ENCODE measurements at places on chromosomes 7 and 10.

DNA sequence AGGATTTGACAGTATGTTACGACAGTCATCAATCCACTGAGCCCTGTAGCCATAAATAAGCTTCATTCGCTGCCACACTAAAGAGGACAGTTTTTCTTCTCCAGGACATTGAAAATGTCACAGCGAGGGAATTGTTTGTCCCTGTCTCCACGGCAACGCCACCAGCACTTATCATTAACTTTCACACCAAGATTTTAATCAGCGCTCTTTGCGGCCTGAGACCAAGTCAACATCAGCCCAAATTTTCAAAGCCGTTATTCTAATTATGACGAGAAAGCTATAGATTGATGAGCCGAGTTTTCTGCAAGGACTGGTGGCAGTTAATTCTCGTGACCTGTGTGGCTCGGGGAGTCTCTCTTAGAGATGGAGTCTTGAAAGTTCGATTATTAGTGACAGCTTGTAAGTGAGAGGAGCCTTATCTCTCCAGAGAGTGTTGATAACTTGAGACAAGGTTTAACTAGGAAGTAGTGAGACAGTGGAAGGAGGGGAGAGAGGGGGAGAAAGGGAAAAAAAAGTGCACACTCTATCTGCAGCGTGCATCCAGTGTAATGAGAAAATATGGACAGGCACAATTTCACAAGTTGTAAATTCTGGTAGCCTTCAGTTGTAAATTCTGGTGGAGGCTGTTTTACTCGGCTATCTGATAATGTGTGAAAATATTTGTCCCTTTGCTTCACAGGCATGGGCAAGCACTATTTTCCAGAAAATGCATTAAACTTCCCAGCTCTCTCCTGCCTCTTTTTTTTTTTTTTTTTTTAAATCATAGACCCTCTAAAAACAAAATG is 473.3 kb downstream of the LRMDA start:
- DNase-seq, result no peak

DNA sequence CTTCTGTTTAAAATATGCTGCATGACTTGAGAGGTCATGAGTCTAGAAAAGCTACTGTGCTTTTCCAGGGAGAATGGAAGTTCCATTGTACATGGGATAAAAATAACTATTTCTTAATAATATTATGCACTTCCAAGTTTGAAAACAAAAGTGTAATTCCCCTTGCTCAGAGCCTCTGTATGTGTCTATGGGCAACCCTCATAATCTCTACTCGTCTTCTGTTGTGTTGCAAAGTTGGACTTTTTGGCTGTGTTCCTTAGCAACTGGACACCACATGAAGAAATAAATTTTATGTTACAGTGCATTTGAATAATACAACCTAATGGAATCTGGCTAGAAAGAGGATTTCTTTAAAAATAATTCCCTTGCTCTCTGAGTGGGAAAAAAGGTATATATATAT is 242.6 kb downstream of the TWIST1 start:
- DNase-seq, result no peak

DNA sequence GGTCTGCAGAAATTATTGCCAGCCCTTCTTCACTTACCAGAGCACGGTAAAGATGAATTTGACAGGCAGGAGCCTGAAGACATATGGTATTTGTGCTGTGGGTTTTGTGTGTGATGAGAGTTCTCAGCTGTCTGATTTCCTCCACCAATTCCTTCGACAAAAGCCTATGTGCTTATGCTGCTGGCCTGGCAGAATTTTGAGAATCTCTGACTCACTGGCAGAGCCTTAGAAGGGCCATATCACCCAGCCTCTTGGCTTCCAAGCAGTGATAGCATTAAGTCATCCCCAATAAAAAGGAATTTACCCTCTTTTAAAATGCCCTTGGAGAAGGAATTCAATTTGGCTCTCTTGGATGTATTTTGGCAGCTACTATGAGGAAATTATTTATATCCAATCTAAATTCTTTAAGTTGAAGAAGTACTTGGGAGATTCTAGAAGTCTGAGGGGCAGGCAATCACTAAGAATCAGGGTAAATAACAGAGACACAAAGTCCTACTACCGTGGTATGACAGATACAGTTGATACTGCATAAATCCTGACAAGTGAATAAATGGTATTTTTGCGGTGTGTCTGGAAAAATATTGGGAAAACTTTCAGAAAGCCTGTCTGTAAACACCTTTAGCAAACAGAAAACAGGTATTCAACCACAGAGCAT is 68.6 kb upstream of the EFCAB10 start:
- DNase-seq, result peak; percentile 85

DNA sequence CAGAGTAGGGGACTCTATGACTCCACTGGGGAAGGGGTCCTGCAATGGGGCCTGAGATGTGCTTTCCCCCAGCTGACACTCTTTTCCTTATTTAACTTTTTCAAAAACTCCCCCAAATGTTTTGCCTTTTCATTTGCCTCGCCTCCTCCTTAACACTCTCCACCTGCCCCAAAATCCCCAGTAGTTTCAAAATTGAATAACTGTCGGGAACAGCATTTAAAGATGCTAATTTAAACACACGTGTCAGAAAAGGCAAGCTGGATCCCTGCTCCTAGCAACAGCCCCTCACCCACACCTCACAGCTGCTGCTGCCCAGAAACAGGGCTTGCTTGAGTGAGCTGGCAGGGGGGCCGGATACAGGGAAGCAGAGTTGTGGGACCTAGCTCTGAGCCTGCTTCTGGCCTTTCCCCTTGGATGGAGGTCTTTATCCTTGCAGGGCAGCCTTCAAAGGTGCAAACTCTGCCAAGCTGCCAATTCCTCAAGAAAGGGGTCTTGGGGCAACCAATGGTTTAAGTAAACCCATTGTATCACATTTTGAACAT is 115.3 kb downstream of the KCNMA1 start:
- DNase-seq, result no peak

GRCh38 chr10:114917927-114918672 is 19.9 kb upstream of the TRUB1 start:
- DNase-seq, result no peak

DNA sequence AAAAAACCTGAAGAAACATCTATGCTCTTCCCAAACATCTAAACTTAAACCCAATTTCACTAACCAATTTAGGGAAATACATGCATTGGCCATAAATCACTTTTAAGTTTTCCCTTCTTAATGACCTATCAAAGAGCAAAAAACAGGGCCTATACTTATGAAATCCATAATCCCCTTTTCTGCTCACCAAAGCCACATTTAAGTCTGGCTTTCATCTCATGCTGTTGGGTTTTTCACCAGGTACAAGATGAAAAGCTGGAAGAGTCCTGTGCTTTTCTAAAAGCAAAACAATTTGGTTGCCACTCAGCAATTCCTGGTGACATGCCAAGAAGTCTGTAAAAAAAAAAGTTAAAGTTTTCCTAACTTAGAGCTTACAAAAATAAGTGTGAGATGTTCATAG is 92.6 kb downstream of the HPSE2 start:
- DNase-seq, result no peak

- DNase-seq, result no peak
Observed at GRCh38 chr7:95491634-95492314, 6.0 kb downstream of the ASB4 start.

- no peak for DNase-seq
Observed at GRCh38 chr7:78329001-78329655, 530.6 kb downstream of the PHTF2 start.

- DNase-seq, result no peak
Observed at GRCh38 chr7:94228678-94229077, 166.0 kb upstream of the COL1A2 start.

- no peak for DNase-seq
Observed at GRCh38 chr7:149284343-149284742, 22.3 kb downstream of the ZNF783 start.

GRCh38 chr10:111338805-111339204 is 262.0 kb downstream of the ADRA2A start:
- DNase-seq, result no peak

DNA sequence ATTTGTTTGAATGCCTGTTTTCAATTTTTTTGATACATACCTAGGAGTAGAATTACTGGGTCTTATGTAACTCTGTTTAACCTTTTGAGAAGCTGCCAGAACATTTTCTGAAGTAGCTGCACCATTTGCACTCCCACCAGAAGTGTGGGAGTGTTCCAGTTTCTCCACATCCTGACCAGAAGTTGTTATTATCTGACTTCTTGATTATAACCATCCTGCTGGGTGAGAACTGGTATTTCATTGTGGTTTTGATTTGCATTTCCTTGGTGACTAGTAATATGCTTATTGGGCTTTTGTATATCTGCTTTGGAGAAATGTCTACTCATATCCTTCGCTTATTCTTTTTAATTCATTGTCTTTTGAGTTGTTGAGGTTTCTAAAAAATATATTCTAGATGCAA is 117.2 kb upstream of the GLCCI1 start:
- no peak for DNase-seq

- no peak for DNase-seq
Observed at GRCh38 chr7:65475734-65476319, 102.2 kb downstream of the ZNF92 start.

DNA sequence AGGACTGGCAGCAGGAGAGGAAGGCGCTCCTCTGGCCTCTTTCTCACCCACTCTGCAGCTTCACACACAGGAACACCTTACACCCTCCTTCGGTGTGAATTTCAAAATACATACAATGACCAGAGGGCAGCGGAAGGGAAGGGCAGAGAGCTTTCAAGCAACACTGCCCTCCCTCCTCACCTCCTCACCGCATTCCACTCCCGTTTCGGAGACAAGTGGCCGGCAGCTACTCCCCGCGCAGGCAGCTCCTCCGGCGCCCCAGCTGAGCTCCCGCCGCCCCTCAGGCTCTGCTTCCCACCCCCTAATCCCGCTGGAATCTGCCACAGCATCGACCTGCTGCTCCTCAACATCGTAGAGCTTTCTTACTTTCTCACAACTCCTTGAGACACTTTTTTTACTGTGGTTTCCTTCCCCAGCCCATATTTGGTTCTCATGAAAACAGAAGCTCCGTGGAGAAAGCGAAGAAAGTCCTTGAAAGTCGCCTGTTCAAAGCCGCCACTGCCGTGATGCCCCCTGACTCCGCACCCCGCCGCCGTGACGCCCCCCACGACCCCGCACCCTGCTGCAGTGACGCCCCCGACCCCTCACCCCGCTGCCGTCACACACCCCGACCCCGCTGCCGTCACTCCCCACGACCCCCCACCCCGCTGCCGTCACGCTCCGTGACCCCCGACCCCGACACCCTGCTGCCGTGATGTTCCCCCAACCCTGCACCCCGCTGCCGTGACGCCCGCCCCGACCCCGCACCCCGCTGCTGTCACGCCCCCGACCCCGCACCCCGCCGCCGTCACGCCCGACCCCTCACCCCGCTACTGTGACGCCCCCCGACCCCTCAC is 14.6 kb upstream of the GPER1 start:
- DNase-seq, result no peak

DNA sequence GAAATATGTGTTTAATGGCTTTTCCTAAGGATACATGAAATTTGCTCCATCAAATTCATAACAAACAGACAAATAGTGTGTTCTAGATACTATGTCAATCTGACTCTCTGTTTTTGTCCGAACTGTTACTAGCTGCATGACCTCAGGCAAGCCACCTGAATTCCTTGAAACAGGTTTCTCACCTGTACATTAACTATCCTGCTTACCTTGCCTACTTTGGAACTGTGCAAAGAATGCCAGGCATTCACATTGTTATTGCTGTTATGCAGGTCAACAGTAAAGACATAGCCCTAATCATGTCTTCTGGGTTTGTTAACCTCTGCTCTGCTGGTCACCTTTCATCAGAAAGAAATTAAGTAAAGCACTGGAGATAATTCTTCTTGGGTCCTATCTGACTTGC is 1283.9 kb upstream of the CELF2 start:
- no peak for DNase-seq

DNA sequence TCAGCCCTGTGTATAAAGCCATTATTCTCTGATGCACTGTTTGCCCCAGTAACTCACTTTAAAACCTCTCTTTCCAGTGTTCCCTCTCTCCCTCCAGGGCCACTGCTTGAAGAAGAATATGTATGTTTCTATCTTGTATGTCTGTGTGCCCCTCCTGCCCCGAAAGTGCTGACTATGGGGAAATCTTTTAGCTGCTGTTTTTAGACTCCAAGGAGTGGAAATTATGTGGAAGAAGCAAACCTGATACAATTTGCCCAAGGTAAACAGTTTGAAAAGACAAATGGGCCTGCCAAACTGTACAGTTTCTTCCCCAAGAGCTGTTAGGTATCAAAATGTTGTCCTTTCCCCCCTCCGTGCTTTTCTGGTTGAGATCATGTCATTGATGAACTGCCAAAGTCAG is 3.4 kb downstream of the ADRA2A start:
- no peak for DNase-seq

GRCh38 chr7:108261560-108262255 is 131.5 kb upstream of the LAMB4 start:
- no peak for DNase-seq

DNA sequence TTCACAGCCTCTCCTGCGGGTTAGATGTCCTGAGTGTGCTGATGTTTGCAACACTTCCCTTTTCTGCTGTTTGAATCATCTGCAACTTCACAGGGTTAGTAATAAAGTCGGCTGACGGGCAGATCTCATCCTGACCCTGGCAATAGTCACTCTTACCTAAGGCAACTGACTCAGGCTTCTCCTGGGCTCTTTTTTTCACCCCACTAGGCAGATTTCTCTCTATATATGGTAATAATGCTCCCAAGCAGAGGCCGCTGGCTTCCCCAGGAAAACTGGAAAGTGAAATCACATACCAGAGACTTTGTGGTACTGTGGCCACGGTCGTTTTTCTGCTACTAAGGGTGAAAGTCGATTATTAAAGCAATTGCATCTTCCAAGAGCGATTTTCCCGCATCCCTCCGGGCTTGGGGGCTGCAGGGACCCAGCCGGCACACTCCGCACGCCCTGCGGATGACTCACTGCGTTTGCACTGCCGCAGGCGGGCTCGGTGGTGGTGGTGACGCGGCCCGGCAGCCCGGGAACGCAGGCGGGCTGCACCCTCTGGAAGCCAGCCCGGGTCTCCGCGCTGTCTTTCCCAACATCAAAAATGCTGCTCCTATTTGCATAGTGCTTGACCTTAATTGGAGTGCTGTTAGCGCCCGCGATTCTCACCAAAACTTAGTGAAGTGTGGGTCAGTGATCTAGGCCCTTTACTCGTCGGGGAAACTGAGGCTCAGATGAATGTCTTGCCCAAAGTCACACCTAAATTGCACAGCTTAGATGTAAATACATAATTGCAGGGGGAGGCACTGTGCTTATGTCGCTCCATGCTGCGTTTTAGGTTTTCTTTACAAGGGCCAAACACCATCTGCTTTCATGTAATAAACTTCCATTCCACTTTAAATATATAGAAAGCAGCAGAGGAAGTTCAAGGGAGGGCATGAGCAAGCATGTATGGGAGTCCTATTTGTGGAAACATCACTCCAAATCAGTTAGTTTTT is 47.6 kb upstream of the ITGB1 start:
- DNase-seq, result peak; percentile 94
